ENCODE measurements at places on chromosomes 2 and 18.

GRCh38 chr2:96788442-96789244 lies 27.4 kb upstream of the CNNM3 start:
- no peak for DNase-seq

DNA sequence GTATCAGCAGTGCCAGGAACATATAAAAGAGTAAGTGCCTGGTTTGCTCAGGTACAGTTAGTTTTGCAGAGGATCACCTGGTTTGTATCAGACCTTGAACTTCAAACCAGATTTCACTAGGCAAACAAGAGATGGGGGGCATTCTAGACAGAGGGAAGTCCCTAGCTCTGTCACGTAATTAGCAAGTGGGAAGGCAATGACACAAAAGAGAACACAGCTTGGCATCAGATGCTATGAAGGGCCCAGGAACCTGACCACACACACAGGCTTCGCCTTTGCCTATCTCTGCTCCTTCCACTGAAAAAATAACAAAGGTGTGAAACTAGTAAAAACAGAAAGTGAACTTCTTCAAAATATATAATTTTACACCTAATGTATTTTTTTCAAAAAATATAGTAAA lies 62.6 kb downstream of the CERKL start:
- DNase-seq = no peak

DNA sequence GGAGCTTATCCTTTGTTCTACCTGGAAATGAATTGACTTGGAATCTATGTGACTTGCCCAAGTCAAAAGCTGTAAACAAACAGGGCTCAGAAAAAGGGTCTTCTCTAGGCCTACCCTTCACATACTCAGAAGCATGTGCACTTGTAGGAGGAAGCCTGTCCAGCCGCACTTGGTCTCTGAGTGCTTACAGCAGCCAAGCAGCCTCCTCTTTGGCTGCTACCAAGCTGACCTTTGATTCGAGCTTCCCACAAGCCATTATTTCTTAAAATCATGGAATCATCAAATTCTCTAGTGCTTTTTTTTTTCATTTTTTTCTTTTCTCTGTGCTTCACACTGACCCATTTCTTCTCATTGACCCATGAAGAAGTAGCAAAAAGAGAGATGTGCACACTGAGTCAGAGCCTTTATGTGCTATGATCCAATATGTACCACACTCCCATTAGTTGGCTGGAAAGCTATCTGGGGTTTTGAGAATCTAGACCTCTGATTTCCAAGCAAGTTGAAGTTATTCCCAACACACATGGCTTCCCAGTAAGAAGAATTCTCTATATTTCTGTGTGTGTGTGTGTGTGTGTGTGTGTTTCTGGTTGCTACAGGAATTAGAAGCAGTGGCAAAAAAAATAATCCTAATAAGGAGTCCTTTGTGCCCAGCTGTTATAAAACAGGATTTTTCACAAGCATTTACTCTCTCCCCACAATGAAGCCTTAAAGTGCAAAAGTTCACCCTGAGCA lies 550.3 kb upstream of the TNP1 start:
- DNase-seq = no peak

GRCh38 chr18:42178376-42179080 lies 223.5 kb downstream of the PIK3C3 start:
- no peak for DNase-seq

DNA sequence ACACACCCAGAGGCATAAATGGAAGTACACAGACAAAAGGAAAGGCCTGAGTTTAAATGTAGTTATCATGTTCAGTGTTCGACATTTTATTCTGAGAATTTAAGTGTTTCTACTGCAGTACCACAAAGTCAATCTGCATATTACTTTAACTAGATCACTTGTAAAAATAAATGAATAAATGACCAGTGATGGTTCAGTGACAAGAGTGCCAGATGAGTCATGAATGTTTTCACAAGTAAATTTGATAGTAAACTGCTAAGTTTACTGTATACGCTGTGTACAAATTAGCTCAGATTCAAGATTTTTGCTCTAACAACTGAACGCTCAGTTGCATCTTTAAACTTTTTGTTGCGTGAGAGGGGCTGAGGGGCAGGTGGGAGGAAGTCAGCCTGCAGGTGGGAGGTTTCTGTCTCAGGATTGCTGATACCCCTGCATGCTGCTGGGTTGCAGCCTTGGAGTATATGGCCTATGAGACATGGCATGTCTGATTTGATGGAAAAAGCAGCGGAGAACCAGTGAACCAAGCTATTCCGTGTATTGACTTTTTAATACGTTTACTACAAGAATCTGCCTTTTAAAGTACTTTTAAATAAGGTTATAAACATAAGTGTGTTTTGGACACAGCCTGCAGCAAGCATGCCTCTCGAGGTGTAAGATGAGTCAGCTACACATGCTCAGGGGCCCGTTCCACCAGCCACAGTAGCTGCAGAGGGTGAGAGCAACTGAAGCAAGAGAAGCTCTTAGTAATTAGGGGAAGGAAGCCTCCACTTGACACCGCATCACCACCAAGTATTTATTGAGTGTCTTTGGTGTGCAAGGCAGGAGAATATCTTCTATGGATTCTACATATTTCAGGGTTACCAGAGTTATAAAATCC lies 245.1 kb downstream of the NEDD4L start:
- DNase-seq = no peak

GRCh38 chr2:25324905-25325592 lies 16.7 kb downstream of the DNMT3A start:
- DNase-seq = no peak

DNA sequence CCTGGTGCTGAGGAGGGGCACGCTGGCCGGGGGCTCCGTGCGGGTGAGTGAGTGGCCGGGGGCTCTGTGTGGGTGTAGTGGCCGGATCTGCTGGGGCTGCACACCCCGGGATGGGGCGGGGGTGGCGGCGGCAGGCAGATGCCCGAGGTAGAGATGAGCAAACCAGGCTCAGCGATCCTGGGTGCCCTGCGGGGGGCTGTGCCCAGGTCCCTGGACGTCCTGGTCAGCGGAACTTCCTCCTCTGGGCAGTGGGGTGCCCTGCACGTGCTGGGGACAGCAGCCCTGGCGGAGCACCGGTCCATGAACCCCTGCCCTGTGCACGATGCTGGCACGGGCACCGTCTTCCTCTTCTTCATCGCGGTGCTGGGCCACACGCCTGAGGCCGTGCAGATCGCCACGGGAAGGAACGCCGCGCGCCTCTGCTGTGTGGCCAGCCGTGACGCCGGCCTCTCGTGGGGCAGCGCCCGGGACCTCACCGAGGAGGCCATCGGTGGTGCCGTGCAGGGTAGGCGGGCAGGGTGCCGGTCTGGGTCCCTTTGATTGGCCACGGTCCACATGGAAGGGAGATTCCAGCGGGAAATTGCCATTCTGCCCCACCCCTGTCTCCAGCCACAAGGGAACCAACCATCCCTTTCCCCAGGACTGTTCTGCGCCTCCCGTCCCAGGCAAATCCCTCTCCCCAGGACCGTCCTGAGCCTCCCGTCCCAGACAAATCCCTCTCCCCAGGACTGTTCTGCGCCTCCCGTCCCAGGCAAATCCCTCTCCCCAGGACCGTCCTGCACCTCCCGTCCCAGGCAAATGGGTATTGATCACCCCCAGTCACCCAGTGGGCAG lies 5.9 kb downstream of the NEU4 start:
- no peak for DNase-seq

DNA sequence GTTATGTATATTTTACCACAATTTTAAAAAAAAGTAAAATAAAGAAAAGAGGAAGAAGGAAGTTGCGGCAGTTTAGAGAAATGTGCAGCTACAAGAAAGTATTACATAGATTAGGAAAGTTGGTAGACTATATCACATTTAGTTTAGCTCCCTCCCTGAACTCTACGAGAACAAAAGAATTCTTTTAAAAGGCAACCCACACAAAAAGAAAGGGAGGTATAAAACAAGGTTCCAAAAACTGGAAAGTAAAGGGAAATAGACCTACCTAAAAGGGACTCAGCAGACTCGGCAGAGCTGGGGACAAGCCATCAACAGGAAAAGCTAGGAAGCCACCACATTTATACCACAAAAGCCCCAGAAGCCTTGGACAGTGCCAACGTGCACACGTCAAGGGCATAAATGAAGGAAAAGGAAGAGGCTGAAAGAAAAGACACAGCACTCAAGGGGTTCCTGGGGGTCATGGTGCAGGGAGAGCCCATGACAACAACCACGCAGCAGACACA lies 9.1 kb downstream of the TMEM127 start:
- DNase-seq = no peak

DNA sequence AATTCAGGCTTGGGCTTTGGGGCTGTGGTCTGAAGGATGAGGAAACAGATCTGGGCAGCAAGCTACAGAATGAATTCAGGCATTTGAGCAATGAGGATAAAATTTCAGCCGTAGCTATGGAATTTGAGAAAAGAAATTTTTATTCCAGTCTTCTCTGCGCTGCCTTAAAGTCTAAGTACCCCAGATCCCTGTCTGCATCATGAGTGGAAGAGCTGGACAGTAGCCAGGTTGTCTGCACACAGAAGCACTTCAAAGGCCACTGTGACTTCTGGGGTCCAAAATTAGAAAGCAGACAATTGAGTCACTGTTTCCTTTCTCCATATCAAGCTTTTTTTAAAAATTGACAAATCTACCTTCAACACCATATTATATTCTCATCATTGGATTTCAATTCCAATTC lies 787.6 kb upstream of the GCFC2 start:
- DNase-seq = no peak

- no peak for DNase-seq
These were observed 102.3 kb upstream of the ODC1 start for GRCh38 chr2:10550206-10551001.

DNA sequence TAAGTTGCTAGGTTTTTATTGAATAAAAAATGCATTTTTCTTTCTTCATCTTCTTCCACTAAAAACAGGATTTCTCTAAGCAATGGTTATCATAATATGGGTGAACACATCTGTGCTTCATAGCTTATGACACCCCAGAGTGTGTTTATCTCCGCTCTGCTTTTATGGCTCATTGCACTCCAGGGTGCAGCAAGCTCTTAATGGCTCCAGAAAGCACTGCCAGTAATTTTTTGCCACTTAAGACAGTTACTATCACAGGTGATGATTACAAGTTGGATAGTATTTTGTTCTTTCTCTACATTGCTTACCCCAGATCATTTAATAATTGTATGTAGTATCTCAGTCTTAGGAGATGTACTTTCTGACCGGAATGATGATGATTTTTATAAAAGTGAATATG lies 239.3 kb upstream of the CDH20 start:
- no peak for DNase-seq

DNA sequence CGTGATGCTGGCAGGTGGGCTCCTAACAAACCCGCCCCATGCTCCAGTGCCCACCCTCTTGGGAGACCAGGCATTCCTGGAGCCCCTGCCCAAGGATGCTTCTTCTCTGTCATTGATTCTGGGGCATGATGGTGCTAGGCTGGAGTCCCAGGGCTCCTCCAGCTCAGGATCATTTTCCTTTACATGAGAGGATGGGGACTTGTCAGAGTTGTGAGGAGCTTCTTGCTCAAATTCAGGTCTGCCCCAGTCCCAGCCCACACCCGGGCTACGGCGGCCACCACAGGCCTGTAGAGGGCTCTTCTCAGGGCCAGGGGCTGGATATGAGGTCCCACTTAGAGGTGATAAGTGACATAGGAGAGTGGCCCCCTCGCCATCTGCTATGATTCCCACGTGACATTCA lies 141.1 kb upstream of the COPS8 start:
- DNase-seq = no peak

- DNase-seq = no peak
These were observed 82.7 kb downstream of the MREG start for GRCh38 chr2:215930505-215931253.

DNA sequence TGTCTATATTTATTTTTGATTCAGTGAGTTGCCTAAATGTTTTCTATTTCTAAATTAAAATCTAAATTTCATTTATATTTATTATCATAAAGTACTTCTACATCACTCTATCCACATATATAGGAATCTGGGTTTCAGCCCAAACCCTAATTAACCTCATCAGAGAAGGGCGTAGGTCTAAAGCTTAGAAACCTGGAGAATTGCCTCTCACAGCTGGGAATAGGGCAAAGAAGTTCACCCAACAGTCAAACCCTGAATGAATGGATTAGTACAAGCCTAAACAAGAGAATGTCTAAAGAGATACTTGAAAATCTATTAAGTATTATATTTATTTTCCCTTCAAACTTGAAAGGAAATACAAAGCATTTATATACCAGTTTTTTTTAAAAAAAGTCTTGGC lies 26.2 kb downstream of the TFPI start:
- DNase-seq = no peak

- DNase-seq = no peak
These were observed 32.8 kb upstream of the TNS1 start for GRCh38 chr2:218035463-218036100.

GRCh38 chr2:164495491-164496223 lies 125.6 kb downstream of the GRB14 start:
- DNase-seq = no peak

DNA sequence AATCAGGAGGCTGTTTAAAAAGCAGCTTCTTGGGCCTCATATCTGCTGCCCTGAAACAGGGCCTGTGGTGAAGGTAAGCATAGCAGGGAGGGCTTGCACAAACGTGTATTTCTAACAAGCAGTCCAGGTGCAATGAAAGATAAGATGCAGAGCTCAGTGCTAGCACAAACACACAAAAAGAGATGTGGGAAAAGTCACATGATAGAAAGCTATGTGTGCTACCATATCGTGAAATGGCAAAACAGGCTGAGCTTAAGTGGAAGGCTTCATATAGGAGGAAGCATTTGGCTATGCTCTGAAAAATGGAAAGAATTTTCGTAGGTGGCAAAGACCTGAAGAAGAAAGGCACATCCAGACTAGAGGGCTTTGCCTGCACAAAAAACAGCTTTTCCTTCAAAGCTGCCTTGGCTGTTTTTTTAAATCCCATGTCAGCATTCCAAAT lies 10.2 kb downstream of the RSAD2 start:
- DNase-seq = no peak

DNA sequence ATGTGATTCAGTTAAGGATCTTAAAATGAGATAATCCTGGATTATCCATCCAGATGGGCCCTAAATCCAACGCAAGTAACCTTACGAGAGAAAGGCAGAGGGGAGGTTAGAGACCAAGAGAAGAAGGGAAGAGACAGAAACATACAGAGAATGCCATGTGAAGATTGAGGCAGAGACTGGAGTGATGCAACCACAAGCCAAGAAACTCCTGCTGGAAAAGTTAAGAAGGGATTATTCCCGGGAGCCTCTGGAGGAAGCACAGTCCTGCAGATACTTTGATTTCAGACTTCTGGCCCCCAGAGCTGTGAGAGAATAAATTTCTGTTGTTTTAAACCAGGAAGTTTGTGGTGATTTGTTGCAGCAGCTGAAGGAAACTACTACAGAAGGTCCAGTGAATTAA lies 992.7 kb downstream of the BCL11A start:
- DNase-seq = no peak

- peak; percentile 30 for DNase-seq
These were observed 11.9 kb upstream of the AGFG1 start for GRCh38 chr2:227460070-227460485.

Data from stimulated activated CD8-positive, alpha-beta memory T cell treated with anti-CD3 and anti-CD28 coated beads, Interleukin-4, amount 100 ng/mL, for 4 hours (primary cell).